ENCODE measurements at places on chromosomes 4 and X. TPM values are rescaled to one million over a fixed set of nuclear protein-coding genes. Genes with fewer than 3 reads are reported as not detected.

- DNase-seq, result no peak
These were observed 5.6 kb upstream of the SPRY1 start for GRCh38 chr4:123390846-123391456.

Gene TRO
- total RNA-seq, result 1.6 TPM

GRCh38 chrX:136626237-136626636, 21.7 kb upstream of the CD40LG start:
- no peak for DNase-seq

DNA sequence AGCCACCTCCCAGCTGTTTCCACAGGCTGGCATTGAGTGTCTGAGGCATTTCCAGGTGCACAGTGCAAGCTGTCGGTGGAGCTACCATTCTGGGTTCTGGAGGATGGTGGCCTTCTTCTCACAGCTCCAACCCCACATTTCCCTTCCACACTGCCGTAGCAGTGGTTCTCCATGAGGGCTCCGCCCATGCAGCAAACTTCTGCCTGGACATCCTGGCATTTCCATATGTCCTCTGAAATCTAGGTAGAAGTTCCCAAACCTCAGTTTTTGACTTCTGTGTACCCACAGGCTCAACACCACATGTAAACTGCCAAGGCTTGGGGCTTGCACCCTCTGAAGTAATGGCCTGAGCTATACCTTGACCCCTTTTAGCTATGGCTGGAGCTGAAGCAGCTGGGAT, 10.3 kb upstream of the FRMPD4 start:
- DNase-seq, result no peak

Gene GPR82
- total RNA-seq, result 0.20 TPM

GRCh38 chr4:54575919-54576318, 81.8 kb upstream of the KIT start:
- no peak for DNase-seq

Gene SFRP2
- 8.7 TPM for total RNA-seq

DNA sequence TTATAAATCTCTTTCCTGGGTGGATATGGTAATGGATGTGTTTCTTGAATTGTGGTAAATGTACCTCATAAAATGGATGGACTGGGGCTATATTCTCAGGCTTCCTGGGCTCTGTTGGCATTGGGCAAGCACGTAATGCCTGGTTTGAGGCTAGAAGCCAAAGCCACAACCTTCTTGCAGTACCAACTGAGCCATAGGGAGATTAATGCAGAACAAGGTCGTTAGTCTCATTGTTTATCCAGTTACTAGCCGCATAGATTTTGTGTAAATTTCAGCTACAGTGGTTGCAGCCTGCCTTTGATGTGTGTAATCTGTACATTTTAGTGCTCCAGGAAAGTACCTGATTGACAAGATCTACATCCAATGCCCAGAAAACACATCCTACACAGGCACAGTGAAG, 7.2 kb upstream of the LEF1 start:
- DNase-seq, result no peak

- no peak for DNase-seq
These were observed 63.3 kb downstream of the USP9X start for GRCh38 chrX:41148553-41148952.

All from colonic mucosa (tissue), 4 donors.